Coronary artery (tissue), 2 donors: ENCODE measurements at places on chromosomes 5 and 9.

DNA sequence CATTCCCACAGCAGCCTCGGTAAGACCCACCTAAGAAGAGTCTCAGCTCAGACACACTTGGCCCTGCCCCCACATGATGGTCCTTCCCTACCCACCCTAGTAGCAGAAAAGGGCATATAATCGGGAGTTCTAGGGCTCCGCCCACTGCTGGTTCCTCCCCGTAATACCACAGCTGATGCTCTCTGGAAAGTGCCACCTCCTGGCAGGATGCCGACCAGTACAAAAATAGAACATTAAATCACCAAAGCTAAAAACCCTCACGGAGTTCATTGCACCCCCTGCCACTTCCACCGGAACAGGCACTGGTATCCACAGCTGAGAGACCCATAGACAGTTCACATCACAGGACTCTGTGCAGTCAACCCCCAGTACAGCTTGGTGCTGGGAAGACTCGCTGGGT is 271.3 kb downstream of the KIAA0825 start:
- no peak for DNase-seq

DNA sequence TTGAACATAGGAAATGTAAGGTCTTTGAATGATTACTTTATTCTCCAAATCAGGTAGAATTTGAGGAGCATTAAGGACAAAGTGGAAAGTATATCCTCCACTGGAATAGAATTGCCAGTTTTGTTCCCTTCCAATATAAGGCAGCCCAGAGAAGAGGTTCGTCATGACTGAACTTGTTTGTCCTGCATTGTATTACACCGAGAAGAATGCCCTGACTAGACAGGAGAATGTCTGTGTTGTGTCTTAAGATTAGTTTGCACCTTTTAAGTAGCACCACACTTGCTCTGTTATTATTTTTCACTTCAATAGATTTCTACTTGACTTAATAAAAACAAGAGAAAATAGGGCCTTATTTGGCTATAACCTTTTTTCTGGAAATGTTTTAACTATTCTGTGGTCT is 586.2 kb upstream of the PTGER4 start:
- no peak for DNase-seq

GRCh38 chr5:178590924-178591423 is 781 bp upstream of the COL23A1 start:
- DNase-seq, result no peak

- no peak for DNase-seq
Measured at GRCh38 chr9:99073985-99074901, 30.7 kb upstream of the TGFBR1 start.

DNA sequence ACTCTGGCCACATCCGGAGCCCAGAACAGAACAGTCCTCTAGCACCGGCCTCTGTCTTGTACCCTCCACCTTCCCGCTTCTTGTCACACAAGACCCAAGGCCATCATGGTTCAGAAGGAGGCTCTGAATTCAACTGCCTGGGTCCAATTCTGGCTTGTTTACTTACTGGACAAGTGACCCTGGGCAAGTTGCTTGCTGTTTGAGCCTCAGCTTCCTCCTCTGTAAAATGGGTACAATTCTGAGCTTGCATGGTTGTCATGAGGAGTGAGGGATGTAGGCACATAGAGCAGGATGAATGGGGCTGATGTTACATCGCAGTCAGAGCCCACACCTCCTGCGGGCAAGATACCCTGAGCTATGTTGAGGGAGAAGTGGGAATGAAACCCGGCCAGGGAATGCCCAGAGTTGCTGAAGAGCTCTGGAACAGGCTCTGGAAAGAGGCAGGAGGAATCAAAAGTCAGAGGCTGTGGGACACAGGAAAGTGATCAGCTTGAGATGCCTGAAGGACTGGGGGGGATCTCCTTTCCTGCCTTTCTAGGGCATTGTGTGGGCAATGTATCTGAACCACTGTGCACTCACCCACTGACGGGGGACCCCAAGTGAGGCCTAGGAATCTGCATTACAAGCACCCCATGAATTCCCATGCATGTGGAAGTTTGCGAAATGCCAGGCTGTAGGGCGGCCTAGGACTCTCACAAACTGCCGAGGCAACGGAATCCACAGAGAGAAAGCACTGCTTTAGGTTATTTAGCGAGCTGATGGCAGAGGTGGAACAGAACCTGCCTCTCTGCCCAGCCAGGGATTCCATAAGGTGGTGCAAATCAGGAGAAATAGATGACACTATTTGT is 29.4 kb upstream of the IL17B start:
- peak; percentile 55 for DNase-seq

GRCh38 chr9:78871452-78872331 is 574.8 kb downstream of the PSAT1 start:
- DNase-seq, result no peak

DNA sequence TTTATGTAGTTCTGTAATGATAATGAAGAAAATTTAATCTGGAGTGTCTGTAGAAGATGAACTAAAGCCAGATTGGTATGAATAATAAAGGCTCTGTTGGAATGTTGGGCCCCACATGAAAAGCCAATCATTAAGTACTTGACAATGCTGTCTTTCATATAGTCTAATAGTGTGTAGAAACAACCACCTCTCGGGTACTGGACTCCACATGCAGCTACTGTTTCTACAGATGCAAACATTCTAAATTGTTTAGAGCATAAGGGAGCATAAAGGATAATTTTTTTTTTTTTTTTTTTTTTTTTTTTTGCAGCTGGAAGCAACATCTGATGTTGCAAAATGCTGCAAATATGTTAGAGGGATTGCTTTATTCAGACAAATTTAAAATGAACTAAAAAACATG is 354.3 kb downstream of the KCTD16 start:
- DNase-seq, result no peak

DNA sequence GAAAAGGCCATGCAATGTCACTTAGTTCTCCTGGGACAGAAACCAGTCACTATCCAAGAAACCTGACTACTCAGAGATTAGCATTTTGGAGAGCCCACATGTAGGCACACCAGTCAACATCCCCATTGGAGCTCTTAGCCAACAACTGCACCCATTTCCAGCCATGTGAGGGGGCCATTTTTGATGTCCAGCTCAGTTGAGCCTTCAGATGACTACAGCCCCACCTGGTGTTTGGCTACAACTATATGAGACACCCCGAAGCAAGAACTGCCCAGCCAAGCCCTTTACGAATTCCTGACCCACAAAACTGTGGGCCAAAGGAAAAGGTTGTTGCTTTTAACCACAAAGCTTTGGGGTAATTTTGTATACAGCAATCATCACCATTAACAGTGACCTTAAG is 300.1 kb downstream of the ASTN2 start:
- DNase-seq, result no peak

DNA sequence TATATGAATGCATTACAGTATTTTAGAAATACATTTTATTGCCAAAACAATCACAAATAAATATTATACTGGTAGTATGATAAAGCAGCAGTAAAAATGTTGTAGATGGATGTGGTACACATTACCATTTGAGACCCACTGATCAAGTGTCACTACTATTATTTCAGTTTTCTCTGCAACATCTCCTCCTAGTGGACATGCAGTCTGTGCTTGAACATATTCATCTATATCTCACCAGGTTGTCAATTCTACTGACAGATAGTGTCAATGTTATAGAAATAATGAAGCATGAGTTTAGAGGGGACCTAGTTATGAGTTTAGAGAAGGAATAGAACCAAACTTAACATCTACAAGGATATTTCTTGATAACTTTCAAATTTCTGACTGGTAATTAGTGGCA is 39.2 kb upstream of the ELOVL7 start:
- DNase-seq, result no peak

DNA sequence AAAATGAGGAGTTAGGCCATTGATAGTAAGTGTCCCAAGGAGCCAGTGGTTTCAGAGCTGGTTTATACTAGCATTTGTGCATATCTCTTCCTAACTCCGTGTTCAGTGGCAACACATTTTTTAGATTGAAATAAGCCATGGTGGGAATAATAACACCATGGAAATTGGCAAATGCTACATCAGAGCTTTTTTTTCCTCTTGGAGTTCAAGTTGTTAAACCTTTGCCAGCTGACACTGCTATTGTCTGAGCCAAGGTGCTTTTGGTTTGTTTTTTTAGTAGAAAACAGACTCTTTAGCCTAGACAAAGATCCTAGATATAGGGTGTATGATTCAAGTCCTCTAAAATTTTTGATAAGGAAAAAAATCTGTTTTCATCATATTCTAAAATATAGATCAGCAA is 2.8 kb downstream of the ACO1 start:
- DNase-seq, result no peak

- DNase-seq, result no peak
Measured at GRCh38 chr5:39208471-39208870, 10.9 kb downstream of the FYB1 start.

- no peak for DNase-seq
Measured at GRCh38 chr5:169646856-169647255, 9.8 kb downstream of the DOCK2 start.

DNA sequence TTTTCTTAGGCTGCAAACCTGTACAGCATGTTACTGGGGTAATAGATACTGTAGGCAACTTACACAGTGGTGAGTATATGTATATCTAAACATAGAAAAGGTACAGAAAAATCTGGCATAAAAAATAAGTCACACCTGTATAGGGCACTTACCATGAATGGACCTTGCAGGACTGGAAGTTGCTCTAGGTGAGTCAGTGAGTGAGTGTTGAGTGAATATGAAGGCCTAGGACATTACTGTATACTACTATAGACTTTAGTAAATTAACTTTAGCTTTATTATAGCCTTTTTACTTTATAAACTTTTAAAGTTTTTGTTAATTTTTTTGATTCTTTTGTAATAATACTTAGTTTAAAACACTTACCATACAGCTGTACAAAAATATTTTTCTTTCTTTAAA is 51.3 kb downstream of the DENND4C start:
- no peak for DNase-seq

- DNase-seq, result no peak
Measured at GRCh38 chr9:86352440-86353077, 1.7 kb downstream of the TUT7 start.

- no peak for DNase-seq
Measured at GRCh38 chr9:70947511-70947910, 173.9 kb downstream of the TRPM3 start.

DNA sequence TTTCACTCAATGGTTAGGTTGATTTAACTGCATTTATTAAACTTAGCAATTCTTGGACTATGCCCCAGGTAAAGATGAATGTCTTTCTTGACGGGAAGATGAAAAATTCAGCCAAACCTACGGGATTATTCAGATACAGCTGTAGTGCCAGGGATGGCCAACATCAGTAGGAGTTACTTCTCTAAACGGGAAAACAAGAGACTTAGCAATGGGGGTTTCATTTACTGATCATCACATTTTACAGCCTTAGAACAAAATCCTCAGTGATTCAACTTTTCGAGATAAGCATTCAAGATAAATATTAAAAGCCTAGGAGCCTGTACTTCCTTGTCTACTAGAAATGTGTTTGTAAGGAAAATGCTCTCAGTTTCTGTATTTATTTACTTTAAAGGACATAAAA is 46.1 kb downstream of the S1PR3 start:
- DNase-seq, result no peak

- no peak for DNase-seq
Measured at GRCh38 chr5:39547553-39548154, 122.9 kb upstream of the DAB2 start.

DNA sequence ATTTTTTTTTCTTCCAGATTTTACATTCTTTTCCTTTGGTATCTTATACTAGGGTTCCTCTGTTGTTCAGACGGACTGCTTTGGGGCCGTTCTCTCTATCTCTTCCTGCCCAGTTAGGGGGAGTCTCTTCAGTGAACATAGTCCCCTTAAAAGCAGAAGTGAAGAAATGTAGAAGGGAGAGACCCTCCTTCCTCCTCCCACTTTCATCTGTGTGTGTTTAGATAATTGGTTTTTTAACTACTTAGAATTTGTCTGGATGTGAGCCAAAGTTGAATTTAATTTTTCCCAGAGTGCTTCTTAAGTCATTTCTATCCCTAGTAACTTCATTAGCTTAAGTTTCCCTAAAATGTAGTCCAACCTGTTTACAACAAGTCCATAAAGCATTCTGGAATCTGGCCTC is 167.5 kb downstream of the HACD4 start:
- DNase-seq, result no peak

DNA sequence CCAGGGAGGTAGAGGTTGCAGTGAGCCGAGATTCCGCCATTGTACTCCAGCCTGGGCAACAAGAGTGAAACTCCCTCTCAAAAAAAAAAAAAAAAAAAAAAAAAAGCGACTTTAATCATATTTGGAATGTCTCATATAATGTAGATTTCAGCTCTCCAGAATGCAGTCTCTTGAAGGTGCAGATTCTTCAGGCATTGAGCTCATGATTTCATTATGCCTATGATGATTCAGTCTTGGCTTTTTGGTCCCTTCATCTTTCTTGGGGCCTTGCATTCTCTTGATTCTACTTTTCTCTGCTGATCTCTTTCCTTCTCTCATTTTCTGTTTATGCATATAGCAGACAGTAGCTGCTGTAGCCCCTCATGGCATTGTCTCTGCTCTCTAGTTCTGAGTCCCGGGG is 22.9 kb downstream of the KDM4C start:
- no peak for DNase-seq
